GM20000 (cell line): ENCODE measurements at places on chromosomes 5 and 9.

DNA sequence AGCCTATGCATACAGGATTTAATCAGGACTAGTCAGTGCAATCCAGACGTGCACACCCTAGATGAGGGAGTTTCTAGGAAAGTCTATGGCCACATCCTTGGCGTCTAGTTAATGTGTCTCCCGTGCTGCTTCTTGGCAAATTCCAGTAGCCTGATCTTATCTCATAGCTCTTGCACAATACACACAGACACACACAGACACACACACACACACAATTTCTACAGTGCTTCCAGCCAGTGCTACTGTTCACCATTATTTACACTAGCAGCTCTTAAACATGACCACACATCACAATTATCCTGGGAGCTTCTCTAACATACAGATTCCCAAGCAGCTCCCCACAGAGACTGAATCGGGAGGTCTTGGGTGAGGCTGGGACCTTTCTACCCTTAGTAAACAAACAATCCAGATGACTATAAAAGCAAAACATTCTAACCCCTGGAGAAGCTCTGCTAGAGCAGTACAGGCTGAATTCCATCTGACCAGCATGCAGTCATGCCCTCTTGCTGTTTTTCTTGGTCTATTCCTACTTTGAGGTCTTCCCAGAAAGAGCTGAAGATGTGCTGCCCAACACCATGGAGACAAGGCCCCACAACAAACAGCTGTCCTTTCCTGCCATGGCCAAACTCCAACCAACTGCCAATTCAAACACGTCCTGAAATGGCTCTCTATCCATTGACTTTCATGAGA lies 236.6 kb downstream of the DEPDC1B start:
- no peak for DNase-seq

GRCh38 chr5:26622947-26623346 lies 415.4 kb downstream of the CDH9 start:
- DNase-seq = no peak

DNA sequence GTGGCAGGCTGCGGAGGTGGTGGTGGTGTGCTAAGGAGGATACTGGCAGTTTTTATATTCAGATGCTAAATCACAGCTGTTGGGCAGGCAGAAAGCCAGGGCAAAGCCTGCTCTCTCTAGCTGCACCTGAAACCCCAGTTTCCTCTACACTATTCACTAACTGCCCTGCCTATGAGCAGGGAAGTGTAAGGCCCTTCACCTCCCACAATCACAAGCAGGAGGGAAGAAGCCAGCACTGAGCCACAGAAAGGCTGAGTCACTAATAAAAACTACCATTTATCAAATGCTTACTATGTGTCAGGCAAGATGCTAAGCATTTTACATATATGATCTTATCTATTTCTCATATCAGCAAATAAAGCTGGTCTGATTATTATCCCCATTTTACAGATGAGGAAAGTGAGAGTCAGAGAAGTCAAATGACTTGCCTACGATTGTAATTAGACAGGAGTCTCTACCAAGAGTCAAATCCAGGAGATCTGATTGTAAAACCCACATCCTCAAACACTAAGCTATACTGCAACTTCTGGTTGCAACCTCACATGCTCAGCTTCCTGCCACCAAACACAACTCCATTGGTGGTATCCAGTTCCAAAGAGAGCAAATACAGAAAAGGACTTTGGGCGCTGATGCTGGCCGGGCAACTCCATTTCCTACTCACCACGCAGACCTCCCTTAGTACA lies 17.7 kb upstream of the IL6ST start:
- no peak for DNase-seq

GRCh38 chr5:126686451-126687126 lies 85.8 kb downstream of the PHAX start:
- DNase-seq = no peak

DNA sequence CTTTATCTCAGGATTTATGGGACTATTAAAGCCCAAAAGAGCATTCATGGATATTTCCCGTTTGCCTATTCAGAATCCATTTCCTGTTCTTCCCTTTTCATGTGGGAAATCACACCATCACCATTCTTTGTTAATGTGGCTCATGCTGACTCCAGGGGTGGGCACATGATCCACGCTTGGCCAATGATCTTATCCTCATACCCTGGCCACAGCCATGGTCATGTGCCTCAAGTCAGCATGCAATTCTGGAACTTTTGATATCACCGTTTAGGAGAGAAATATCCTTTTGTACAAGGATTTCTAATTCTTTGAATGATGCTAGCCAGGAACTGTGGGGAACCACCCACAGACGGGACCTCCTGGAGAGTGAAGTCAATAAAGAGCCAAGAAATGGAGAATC lies 272.2 kb downstream of the PRELID2 start:
- DNase-seq = no peak

DNA sequence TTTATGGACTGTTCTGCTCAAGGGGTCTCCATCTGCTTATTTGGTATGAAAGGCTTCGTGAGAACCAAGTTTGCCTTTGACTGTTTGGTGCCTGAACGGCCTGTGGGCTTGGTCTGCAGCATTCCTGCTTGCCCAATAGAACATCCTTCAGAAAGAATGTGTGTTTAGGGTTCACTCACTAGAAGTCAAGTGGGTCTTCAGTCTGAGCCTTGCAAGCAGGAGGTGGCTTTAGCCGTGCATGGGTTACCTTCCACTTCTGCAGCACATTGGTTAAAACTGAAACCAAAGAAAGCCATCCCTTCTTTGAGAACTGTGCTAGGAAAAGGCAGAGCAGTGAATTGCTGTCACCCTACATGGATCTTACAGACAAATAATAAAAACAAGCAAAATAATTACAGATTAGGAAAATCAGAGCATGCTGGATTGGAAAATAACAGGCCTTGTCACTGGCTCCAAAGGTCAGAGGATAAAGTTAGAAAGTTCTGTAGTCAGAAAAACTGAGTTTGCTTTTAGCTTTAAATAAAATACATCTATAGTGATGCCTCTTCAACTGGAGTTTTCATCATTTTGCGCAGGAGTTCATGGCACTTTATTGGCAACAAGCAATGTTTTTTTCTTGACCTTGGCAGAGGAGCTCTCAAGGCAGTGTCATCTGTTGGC lies 16.6 kb downstream of the WWC1 start:
- DNase-seq = no peak

GRCh38 chr5:111234125-111234524 lies 9.9 kb downstream of the CAMK4 start:
- no peak for DNase-seq
